ENCODE measurements at places on chromosomes 4 and X.
A peak's percentile ranks its signal among the peaks of the same experiment; 100 is the strongest.

DNA sequence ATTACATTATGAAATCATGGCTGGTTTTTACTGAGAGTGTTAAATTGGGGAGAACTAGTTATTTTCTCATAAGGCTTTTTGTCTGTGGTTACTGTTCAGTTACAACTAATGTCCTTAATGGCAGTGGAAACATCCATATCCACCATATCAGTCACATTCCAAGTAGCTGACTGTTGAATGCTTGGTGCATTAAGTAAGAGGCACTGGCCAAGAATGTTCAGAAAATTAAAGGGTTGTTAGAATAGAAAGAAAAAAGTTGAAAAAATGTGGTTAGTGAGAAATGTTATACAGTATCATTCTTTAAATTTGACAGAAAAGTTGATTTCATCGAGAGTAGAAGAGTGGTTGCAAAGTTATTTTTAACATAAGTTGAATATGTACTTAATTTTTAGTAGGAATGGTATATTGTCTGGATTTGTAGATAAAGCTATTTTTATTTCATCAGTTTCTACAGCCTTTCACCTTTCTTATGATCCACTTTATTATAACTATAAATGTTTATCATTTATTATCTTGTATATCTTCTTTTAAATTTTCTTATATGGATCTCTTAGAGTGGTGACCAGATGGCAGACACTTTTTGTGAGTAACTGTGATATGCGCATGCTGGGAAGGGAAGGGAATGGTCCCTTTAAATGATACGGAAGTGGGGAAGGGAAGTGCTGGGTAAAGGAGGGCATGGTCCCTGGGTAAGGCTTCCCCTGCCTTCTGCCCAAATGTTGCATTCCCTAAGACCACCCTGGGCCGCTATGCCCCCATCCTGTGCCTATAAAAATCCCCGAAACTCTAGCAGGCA, 2407.1 kb downstream of the ARAP2 start:
- no peak for DNase-seq

- no peak for DNase-seq
Observed at GRCh38 chr4:53040459-53040815, 178.3 kb downstream of the RASL11B start.

- DNase-seq, result no peak
Observed at GRCh38 chr4:113472864-113473263, 288.7 kb downstream of the CAMK2D start.

- DNase-seq, result no peak
Observed at GRCh38 chr4:184959786-184960185, 58.5 kb upstream of the HELT start.

GRCh38 chr4:109846395-109847098, 1.4 kb upstream of the LRIT3 start:
- DNase-seq, result no peak

GRCh38 chr4:129323658-129324057, 227.7 kb downstream of the C4orf33 start:
- no peak for DNase-seq

DNA sequence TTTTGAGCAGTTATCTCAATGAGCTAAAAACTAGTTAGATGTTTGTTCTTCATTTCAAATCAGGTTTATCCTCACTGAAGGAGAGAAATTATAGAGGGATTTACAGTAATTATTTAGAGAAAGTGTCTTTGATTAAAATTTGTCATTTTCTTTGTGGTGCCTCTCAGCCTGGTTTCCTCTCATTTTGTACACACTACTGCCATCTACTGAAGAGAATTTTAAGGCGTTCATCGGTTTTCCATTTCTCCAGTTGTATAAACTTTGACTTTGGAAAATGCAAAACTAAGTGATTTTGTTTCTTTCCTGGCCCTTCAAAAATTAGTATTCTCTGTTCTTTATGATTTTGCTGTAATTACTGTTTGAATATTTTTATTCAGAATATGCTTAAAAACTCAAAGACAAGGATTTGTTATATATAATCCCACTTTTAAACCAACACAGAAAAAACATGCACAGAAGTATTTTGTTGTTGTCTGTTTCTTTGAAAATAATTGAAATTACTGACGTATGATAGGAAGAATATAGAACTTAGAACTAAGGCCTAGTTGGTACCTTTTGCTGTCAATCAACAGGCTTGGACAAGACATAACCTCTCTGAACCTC, 34.4 kb upstream of the ANXA3 start:
- DNase-seq, result no peak

DNA sequence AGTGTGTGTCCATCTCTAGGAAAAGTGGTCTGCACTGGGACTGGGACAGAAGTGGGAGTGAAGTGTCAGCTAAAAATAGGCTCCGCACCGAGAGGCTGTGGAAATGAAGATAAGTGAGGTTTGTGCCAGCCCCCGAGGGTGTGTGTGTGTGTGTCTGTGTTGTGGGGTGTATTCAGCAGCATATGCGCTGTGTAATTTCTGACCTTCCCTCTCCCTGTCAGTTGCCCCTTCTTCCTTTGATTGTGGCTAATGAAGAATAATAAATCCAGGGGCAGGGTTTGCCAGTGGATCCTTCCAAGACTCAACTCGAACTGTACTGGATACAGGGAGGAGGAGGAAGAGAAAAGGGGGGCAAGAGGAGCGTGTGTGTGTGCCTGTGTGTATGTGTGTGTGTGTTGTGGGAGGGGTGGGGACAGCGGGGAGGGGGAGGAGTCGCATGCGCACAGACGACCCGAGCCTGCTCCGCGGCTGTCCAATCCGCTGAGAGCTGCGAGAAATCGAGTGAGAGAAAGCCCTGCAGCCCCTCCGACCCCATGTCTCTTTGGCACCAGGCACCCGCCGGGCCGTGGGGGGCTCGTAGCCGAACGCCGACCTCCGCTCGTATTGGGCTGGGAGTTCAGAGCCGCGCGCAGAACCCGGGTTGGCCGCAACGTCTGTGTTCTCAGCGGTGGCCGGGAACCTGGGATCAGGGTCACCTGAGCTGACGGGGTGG, 916 bp upstream of the POU4F2 start:
- DNase-seq, result no peak

GRCh38 chr4:4494882-4495281, 47.0 kb downstream of the STX18 start:
- DNase-seq, result no peak

GRCh38 chr4:152415980-152416379, 119.9 kb downstream of the FBXW7 start:
- no peak for DNase-seq

DNA sequence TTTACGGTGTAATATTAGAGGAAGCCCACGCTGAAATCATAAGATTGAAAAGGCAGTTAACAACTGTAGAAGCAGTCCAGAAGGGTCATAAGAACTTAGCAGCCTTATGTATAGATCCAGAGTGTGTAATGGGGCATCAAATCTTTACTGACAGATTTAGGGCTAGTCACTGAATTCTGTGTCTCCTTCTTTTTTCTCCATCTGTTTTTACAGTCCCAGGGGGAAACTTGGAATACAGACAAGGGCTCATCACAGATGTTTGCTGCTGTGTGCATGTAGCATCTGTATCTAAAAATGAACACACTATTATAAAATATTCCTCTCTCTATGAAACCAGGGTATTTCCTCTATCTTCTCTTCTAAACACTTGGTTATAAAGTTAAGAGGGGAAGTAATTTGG, 43.9 kb downstream of the CYSLTR1 start:
- DNase-seq, result no peak

- no peak for DNase-seq
Observed at GRCh38 chr4:37054531-37055077, 189.9 kb upstream of the NWD2 start.

DNA sequence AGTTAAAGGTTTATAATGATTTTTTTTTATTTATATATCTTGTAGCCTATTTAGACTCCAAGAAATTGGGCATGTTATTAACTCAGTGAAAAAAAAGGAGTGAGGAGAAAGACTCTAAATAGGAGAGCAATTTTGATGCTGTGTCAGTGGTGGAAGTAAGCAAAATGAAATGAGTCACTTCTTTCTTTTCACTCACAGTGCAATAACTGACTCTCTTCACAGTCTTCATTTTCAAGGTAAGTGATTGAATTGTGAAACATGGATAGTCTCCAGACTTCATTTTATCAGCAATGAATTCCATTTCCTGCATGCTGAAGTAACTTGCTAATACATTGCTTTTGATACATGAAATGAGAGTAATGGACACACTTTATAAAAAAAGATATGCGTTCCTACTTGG, 2271.5 kb downstream of the PCDH7 start:
- no peak for DNase-seq

DNA sequence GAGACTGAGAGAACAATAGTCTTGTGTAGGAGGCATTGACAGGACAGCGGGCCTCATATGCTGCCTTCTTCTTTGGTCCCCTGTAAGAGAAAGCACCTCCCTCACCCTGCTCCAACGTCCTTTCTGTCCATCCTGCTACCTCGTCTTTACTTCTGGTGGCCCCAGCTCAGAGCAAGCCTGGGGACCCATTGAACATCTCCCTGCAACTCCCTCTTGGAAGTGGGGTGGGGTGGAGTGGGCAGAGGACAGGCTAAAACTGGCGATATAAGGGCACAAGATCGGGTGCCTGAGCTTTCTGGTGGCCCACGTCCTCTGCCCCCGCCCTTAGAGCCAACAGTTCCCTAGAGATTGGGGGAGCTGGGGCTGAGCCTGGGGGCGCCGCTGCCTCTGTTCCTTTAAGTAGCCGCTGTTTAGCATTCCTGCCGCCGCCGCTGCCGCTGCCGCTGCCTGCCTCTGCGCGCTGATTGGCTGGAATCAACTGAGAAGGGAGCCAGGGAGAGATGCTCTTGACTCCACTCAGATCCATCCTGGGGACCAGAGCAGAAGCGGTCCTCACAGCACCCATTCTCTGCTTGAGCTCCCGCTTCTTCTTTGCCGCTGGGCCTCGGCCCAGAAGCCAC, at the start of gene DLG3:
TSS of gene DLG3 (plus strand) at position 510 of the 620 bp plus-strand sequence. CDS start 367 bp downstream, outside the sequence.
- DNase-seq, result no peak

DNA sequence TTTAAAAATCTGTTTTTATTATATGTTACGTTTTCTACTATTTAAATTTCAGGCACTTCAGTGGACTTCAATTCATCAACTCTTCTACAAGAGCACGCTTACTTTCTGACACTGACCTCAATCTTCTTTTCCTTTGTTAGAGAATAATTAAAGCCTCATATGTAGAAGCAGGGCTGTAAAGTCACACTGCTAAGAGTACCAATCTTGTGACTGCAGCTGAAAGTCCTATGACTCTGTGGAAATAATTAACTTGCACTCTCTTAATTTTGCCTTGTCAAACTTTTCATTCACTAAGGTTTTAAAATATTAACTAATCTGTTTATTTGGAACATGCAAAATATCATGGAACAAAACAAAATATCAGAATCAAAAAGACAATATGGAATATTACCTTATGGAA, 498.1 kb downstream of the PCDH10 start:
- DNase-seq, result no peak

DNA sequence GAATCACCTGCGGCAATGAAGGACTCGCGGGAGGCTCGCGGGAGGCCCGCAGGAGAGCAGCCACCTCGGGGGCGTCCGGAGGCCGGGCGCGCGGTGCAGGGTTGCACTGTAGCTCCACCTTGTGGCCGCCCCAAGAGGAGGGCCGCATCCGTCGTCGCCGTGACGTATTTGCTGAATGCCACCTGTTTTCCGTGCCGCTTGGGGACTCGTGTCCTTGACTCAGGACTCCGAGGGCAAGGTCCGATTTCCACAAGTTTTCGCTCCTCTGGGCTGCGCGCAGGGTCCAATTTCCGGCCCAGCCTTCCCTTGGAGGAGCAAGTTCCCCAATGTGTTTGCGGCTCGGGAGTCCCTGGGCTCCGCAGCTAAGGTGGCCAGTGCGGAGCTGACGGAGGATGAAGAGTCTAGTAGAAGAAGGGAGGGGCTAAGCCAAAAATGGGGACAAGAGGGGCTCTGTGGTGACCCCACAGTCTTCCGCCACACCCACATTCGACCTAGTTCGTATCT, 10.7 kb upstream of the DLG3 start:
- DNase-seq, result peak; percentile 44

- DNase-seq, result no peak
Observed at GRCh38 chrX:143296521-143296920, 220.8 kb downstream of the SPANXN3 start.
